Thymus (tissue), 14 donors: ENCODE measurements at places on chromosomes 4 and X. TPM values are rescaled to one million over a fixed set of nuclear protein-coding genes. Genes with fewer than 3 reads are reported as not detected.
A peak's percentile ranks its signal among the peaks of the same experiment; 100 is the strongest.

The LONRF3 gene
- polyA plus RNA-seq: 0.25 TPM

The DAPP1 gene
- 17.5 TPM for polyA plus RNA-seq

The CXCL3 gene
- 3.3 TPM for polyA plus RNA-seq

The UGT2A1 gene
- polyA plus RNA-seq: 0.21 TPM

The F8A2 gene
- not detected for polyA plus RNA-seq

The SHROOM4 gene
- polyA plus RNA-seq: 0.59 TPM

The TKTL2 gene
- polyA plus RNA-seq: 0.02 TPM

The MTMR8 gene
- polyA plus RNA-seq: 1.2 TPM

The RBMXL3 gene
- polyA plus RNA-seq: not detected

The HELQ gene
- polyA plus RNA-seq: 14.3 TPM

The FREM3 gene
- polyA plus RNA-seq: 0.23 TPM

The LRRC66 gene
- polyA plus RNA-seq: 0.41 TPM

The NXF2 gene
- polyA plus RNA-seq: not detected

GRCh38 chr4:39936565-39937418 lies 40.9 kb downstream of the PDS5A start:
- peaks cover 2% of the 10 kb centered on the region for H3K4me1 ChIP-seq
- no peak for DNase-seq
- H3K27ac ChIP-seq: no peak overlapping the region
- no peaks in the 10 kb centered on the region for H3K27me3 ChIP-seq
- peaks cover 10% of the 10 kb centered on the region for H3K36me3 ChIP-seq

- no peaks in the 10 kb centered on the region for H3K27me3 ChIP-seq
- H3K4me3 ChIP-seq: no peak overlapping the region
- H3K27ac ChIP-seq: no peak overlapping the region
- no peak for DNase-seq
- H3K36me3 ChIP-seq: no peaks in the 10 kb centered on the region
Measured at GRCh38 chr4:153940916-153941315, 152.0 kb upstream of the SFRP2 start.

GRCh38 chr4:67083496-67083895 lies 461.8 kb downstream of the CENPC start:
- H3K4me3 ChIP-seq: no peak overlapping the region
- no peak overlapping the region for H3K27ac ChIP-seq
- no peaks in the 10 kb centered on the region for H3K27me3 ChIP-seq
- H3K36me3 ChIP-seq: no peaks in the 10 kb centered on the region
- no peaks in the 10 kb centered on the region for H3K4me1 ChIP-seq

GRCh38 chr4:97645071-97645821 lies 498.0 kb downstream of the STPG2 start:
- H3K36me3 ChIP-seq: no peaks in the 10 kb centered on the region
- H3K27ac ChIP-seq: no peak overlapping the region
- no peaks in the 10 kb centered on the region for H3K4me1 ChIP-seq
- no peaks in the 10 kb centered on the region for H3K27me3 ChIP-seq

DNA sequence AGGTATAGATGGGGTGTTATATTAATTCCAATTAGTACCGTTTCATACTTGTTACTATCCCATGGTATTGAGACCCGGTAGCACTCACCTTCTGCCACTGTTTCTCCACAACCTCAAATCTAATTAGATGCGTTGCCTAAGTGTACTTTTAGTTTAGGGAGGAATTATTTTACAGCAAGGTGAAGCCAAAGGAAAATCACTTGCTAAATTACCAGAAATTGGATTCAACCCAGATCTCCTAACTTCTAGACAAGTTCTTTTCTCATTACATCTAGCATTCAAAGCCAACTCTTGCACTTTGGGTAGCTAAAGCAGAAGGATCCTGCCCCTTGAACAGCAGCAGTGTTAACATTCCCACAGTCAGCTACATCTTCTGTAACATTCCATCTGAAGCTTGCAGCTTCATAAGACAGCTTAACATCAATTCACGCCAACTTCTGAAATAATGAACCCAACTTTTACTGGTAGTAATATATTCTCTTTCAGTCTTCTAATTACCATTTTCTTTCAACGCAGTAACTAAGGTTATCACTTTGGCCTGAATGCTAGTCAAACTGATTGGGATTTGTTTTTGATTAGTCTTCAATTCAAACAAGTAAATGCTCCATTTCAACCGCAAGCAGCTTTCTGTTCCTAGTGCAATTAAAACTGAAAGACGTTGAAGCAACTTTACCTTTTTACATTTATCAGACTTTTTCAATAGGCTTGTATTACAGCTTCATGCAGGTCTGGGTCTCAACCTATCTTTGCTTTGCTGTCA lies 934 bp upstream of the SEC31A start:
- H3K4me3 ChIP-seq: peak overlapping the region; percentile 91
- peaks cover 6% of the 10 kb centered on the region for H3K36me3 ChIP-seq
- no peaks in the 10 kb centered on the region for H3K4me1 ChIP-seq

DNA sequence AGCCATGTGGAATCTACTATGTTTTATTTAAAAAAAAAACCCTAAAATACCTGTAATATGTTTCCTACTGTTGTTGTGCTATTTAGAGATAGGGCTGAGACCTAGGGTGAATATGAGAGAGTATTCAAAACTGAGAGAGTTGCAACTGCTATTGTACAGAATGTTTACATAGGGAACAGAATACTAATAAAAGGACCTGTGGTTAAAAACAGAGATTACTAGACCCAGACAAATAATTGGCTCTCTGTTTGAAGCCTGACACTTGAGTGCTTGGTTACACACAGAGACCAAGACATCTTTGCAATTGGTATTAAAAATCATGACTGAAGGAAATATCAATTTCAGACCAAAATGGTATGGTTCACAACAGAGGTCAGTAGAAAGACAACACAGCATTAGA lies 278.9 kb upstream of the GIMD1 start:
- H3K27ac ChIP-seq: no peak overlapping the region
- no peaks in the 10 kb centered on the region for H3K4me1 ChIP-seq

DNA sequence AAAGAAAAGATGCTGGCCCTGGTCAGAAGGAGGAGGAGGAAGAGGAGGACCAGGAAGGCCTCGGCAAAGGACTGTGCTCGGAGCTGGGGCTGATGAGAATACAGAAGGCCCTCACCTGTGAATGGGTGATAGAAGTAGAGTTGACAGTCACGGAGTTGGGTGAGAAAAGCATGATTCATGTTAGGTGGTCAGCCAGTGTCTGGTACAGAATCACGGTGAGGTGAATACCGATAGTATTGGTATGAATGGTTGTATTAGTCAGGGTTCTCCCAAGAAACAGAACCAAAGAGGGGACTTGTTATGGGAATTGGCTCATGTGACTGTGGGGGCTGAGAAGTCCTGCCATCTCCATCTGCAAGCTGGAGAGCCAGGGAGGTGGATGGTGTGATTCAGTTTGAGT lies 32.5 kb upstream of the FAM156A start:
- H3K36me3 ChIP-seq: no peaks in the 10 kb centered on the region
- H3K27ac ChIP-seq: no peak overlapping the region
- no peak overlapping the region for H3K4me3 ChIP-seq
- H3K4me1 ChIP-seq: no peaks in the 10 kb centered on the region

GRCh38 chr4:65023081-65023480 lies 613.8 kb upstream of the TECRL start:
- no peaks in the 10 kb centered on the region for H3K36me3 ChIP-seq
- no peak overlapping the region for H3K27ac ChIP-seq
- H3K4me3 ChIP-seq: no peak overlapping the region
- H3K27me3 ChIP-seq: no peaks in the 10 kb centered on the region

- no peaks in the 10 kb centered on the region for H3K27me3 ChIP-seq
- H3K36me3 ChIP-seq: no peaks in the 10 kb centered on the region
- no peaks in the 10 kb centered on the region for H3K4me1 ChIP-seq
- no peak overlapping the region for H3K27ac ChIP-seq
Measured at GRCh38 chr4:157977086-157977485, 195.7 kb downstream of the GASK1B start.

GRCh38 chrX:45035071-45035470 lies 162.1 kb downstream of the KDM6A start:
- H3K4me3 ChIP-seq: no peak overlapping the region
- H3K4me1 ChIP-seq: no peaks in the 10 kb centered on the region
- no peak for DNase-seq
- H3K27me3 ChIP-seq: no peaks in the 10 kb centered on the region
- peaks cover 2% of the 10 kb centered on the region for H3K36me3 ChIP-seq

GRCh38 chrX:45771114-45771513 lies 570.4 kb upstream of the DIPK2B start:
- H3K4me3 ChIP-seq: peak overlapping the region; percentile 21
- H3K4me1 ChIP-seq: peaks cover 8% of the 10 kb centered on the region
- no peak for DNase-seq
- H3K27me3 ChIP-seq: no peaks in the 10 kb centered on the region
- no peaks in the 10 kb centered on the region for H3K36me3 ChIP-seq

- DNase-seq: no peak
- H3K4me3 ChIP-seq: no peak overlapping the region
- no peaks in the 10 kb centered on the region for H3K27me3 ChIP-seq
- no peak overlapping the region for H3K27ac ChIP-seq
Measured at GRCh38 chr4:53963781-53964180, 100.6 kb downstream of the CHIC2 start.

DNA sequence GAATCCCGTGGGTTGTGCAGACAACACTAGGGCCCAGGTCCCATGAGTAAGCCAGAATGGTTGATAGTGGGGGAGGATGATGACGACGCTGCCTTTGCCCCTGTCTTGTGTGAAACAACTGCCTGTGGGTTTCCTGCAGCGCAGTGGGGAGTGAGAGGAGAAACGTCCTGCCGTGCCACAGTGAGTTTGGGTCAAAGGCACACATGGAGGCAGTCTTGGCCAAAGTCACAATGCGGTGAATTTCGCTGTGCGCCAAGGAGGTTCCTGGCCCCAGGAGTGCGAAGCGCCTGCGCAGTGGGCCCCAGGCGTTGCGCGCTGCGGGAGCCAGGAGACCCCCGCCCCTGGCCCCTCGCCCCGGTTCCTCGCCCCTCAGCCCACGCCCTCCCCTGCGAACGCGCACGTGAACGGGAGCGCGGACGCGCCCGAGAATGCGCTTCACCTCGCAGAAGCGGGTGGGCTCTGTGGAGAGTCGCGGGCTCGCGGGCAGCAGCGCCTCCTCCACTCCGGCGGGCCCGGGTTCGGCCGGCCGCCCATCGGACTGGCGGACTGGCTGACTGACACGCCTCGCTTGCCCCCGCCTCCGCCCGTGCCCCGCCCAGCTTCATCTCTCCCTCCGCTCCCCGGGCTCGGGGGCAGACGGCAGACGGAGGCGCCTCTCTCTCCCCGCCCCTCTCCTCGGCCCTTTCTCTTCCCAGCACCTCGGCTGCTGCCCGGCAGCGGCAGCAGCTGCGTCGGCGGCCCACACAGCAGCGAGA lies at the start of gene NUDT10:
TSS of gene NUDT10 (plus strand) at position 635 of the 755 bp plus-strand sequence. CDS start 144 bp downstream, outside the sequence.
- DNase-seq: no peak
- no peaks in the 10 kb centered on the region for H3K4me1 ChIP-seq
- H3K4me3 ChIP-seq: peak within 1 kb of the TSS; percentile 50
- H3K27me3 ChIP-seq: peaks cover 6% of the 10 kb centered on the region

DNA sequence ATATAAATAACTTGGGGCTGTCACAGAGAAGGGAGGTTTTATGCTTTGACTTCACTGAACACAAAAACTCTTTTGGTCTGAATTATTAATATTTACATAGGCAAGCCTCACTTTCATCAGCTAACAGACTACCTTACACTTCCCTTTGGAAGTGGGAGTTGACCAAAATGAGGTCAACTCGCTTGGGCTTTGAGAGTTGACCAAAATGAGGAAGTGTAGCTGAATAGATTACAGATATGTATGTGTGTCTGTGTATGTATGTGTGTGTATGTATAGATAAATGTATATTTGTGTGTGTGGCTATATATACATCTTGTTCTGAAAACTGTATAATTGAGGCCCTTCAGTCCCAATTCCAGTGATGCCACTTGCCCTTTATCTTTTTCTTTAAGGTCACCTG lies 113.3 kb upstream of the IL13RA1 start:
- no peak for DNase-seq
- no peaks in the 10 kb centered on the region for H3K4me1 ChIP-seq
- H3K27ac ChIP-seq: no peak overlapping the region
- peaks cover 10% of the 10 kb centered on the region for H3K36me3 ChIP-seq

GRCh38 chr4:72448231-72448630 lies 120.8 kb downstream of the ADAMTS3 start:
- H3K27me3 ChIP-seq: no peaks in the 10 kb centered on the region
- no peak overlapping the region for H3K4me3 ChIP-seq
- H3K4me1 ChIP-seq: no peaks in the 10 kb centered on the region
- H3K27ac ChIP-seq: no peak overlapping the region

GRCh38 chrX:154040307-154040756 lies 20.6 kb upstream of the IRAK1 start:
- H3K4me1 ChIP-seq: peaks cover 2% of the 10 kb centered on the region
- H3K36me3 ChIP-seq: peaks cover 8% of the 10 kb centered on the region
- H3K27ac ChIP-seq: no peak overlapping the region
- H3K27me3 ChIP-seq: peaks cover 7% of the 10 kb centered on the region

GRCh38 chr4:126752702-126753101 lies 880.1 kb upstream of the INTU start:
- H3K27me3 ChIP-seq: no peaks in the 10 kb centered on the region
- no peak for DNase-seq
- no peaks in the 10 kb centered on the region for H3K36me3 ChIP-seq
- H3K4me3 ChIP-seq: no peak overlapping the region
- no peaks in the 10 kb centered on the region for H3K4me1 ChIP-seq

GRCh38 chr4:8729408-8730149 lies 137.0 kb downstream of the CPZ start:
- peaks cover 7% of the 10 kb centered on the region for H3K27me3 ChIP-seq
- H3K36me3 ChIP-seq: no peaks in the 10 kb centered on the region
- H3K4me1 ChIP-seq: no peaks in the 10 kb centered on the region

DNA sequence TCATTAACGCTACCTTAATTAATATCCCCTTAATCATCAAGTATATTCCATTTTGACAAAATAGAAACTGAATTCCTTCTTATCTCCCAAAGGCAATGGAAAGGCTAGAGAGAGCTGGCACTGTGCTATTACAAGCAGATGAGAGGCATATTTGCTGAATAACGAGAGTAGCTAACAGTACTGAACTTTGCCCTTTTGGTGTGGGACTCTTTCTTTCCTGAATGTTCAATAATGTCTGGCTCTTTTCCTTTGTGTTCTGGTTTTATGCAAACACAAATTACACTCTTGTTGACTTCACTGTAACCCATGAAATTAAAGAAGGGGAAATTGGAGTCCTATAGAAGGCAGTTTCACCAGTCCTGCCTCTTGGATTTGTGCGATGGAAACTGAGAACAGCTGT lies 63.5 kb downstream of the SHROOM3 start:
- no peaks in the 10 kb centered on the region for H3K36me3 ChIP-seq
- H3K4me1 ChIP-seq: no peaks in the 10 kb centered on the region
- H3K27me3 ChIP-seq: no peaks in the 10 kb centered on the region
- no peak overlapping the region for H3K27ac ChIP-seq
- DNase-seq: no peak
- no peak overlapping the region for H3K4me3 ChIP-seq

GRCh38 chr4:148055844-148056243 lies 324.0 kb downstream of the ARHGAP10 start:
- no peaks in the 10 kb centered on the region for H3K36me3 ChIP-seq
- no peaks in the 10 kb centered on the region for H3K27me3 ChIP-seq
